ENCODE measurements at places on chromosomes 4 and X.

DNA sequence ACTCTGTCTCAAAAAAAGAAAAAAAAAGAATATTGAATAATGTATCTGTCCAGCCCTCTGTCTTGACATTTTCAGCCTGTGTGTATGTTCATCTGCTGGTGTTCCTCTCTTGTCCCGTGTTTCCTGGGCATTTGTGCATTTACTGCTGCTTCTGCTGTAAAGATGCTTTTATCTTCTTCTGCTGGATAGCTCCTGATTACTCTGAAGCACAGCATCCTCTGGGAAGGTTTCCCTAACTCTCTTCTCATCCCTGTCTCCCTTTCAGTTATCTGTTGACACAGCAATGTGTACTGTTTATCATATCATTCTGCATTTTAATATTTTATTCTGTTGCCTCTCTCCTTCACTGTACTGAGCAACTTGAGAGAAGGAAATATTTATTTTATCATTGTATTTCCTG lies 74.2 kb upstream of the HPGD start:
- no peak for DNase-seq

DNA sequence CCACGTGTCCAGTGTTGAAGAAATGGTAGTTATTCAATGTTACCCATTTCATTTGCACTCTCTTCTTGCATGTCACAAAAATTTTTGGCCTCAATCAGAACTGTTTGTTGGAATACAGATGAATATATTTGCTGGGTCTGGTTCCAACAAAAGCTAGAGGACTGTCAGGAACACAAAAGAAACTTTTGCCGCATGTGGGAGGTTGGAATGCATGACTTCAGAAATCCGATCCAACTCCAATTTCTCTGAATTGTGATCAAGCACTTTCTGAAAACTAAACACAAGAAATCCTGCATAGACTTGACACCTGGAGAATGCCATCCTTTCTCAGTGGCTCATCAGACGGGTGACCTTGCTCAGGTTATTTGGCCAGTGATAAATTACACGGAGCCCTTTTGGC lies 15.4 kb downstream of the SETD7 start:
- DNase-seq: no peak

- no peak for DNase-seq
Observed at GRCh38 chrX:6053141-6053540, 175.5 kb downstream of the NLGN4X start.

DNA sequence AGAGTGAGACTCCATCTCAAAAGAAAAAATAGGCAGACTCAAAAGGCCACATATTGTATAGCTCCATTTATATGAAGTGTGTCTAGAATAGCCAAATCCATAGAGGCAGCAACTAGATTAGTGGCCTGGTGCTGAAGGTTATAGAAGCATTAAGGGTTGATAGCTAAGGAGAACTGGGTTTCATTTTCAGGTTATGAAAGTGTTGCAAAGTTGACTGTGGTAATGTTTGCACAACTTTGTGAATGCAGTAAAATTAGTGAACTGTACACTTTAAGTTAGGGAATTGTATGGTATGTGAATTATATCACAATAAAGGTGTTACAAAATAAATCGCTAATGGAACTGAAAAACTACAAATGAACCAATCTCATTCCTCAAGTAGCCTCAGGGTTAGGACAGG lies 28.3 kb downstream of the TXLNG start:
- no peak for DNase-seq

GRCh38 chrX:151346931-151347543 lies 50.0 kb upstream of the VMA21 start:
- DNase-seq: peak; percentile 83

DNA sequence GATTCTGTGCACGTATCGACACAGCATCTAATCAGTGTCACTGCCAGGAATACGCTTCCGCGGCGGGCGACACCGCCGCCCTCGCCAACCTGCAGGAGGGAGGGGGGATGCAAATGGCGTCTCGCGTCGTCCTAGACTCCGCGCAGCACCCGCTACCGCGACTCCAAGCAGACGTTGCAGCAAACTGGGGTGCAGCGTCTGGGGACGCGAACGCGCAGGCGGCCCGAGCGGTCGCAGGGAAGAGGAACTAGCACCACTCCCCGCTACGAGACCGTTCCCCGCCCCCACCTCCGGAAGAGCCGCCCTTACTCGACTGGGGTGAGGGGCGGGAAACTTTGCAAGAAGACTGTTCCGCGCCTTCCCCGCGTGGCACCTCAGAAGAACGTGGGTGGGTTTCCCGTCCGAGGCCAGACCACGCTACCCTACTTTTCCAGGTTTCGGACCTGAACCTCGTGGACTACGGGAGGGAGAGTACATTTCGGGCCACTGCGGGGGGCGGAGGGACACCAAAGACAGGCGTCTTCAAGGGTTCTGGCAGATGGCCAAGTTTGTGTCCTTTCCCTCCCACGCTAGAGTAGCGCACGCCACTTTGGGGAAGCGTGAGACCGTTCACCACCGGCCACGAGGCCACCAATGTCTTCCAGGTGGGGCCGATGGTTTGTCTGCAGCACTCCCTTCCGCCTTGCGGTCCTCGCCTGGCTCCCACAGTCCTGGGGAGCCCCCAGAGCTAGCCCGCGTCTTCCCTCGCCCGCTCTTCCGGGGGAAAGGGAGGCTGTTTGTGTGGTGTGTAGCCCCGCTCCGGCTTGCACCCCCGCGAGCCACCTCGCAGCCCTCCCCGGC lies 78.0 kb upstream of the BCOR start:
- peak; percentile 78 for DNase-seq

- DNase-seq: peak; percentile 11
Observed at GRCh38 chrX:153320555-153321184, 897 bp downstream of the PNMA6F start.

DNA sequence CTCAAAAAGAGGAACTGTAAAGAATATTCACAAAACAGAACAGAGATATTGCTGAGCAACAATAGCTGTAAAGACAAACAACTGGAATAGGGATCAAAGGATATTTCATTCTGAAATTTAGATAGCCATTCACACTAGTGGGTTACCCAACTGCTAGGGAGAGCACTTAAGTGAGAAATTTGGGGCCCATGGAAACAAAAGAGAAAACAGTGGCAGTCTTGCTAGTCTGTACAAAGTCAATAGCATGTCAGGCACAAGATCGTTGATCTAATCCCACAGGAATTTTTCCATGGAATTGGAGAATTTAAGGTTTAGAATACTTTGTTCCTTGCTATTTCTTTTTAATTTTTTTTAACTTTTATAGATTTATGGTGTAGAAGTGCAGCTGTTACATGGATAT lies 467.0 kb downstream of the PCDH18 start:
- DNase-seq: no peak

DNA sequence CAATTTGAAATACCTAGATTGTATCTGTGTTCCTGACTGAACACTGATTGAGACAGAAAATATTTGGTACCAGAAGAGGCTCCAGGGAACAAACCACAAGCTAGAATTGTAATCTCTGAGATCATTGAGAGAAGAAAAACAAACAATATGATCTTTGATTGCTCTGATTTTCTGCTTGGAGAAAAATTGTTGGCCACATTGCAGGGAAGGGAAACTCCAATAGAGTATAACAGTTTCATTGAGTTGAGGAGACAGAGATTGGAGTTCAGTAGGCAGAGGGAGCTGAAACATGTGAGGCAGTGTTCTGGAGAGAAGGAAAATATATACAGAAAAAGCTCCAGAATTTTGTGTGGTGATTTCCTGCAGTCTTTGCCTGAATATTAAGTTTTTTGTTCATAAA lies 158.2 kb downstream of the C4orf33 start:
- DNase-seq: no peak

GRCh38 chr4:131091896-131092295 lies 1995.9 kb downstream of the C4orf33 start:
- DNase-seq: no peak

DNA sequence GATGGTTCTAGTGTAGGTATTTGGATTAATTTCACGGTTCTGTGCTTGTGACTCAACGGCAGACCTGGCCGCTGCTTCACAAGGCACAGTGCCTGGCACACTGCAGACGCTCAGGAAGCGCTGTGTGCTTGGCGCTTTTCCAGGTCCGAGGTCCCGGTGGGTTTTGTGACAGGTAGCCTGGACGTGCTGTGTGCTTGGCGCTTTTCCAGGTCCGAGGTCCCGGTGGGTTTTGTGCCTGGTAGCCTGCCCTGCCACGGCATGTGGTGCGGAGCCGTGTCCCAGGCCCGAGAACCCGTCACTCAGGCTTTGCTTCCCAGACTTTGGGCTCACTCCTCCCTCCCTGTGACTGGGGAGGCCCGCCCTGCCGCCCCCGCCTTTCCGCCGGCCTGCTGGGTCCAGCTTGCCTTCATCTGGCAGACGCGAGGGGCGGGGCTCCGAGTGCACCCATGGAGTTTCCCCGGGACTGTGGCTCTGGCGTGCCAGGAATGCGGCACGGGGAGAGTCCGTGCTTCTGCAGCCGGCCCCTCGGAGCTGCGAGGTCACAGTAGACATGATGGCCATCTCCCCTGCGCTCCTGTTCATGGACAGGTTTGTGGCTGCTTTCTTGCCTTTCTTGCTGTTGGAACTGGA lies 44.2 kb downstream of the TBC1D14 start:
- peak; percentile 88 for DNase-seq

- peak; percentile 33 for DNase-seq
Observed at GRCh38 chrX:107849747-107850421, 24.2 kb downstream of the MID2 start.

GRCh38 chrX:97524997-97525396 lies 641.3 kb downstream of the RPA4 start:
- DNase-seq: peak; percentile 7

GRCh38 chr4:106092361-106093040 lies 197.2 kb downstream of the NPNT start:
- no peak for DNase-seq

DNA sequence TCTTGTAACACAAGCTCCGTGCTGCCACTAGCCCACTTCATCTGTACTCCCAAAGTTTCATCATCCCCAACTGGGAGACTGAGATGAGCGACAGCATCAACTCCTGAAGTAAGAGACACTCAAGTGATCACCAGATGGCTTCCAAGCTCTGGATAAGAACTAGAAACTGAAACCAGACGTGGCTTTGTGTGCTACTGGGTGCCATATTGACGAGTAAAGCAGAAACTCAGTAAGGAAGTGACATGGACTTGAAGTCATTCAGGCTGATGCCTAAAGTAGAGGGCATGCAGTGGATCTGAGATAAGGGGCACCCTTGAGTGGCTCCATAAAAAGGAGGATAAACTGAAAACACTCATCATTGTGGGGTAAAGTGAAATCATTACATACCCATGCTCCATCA lies 72.4 kb downstream of the PCYT1B start:
- no peak for DNase-seq

DNA sequence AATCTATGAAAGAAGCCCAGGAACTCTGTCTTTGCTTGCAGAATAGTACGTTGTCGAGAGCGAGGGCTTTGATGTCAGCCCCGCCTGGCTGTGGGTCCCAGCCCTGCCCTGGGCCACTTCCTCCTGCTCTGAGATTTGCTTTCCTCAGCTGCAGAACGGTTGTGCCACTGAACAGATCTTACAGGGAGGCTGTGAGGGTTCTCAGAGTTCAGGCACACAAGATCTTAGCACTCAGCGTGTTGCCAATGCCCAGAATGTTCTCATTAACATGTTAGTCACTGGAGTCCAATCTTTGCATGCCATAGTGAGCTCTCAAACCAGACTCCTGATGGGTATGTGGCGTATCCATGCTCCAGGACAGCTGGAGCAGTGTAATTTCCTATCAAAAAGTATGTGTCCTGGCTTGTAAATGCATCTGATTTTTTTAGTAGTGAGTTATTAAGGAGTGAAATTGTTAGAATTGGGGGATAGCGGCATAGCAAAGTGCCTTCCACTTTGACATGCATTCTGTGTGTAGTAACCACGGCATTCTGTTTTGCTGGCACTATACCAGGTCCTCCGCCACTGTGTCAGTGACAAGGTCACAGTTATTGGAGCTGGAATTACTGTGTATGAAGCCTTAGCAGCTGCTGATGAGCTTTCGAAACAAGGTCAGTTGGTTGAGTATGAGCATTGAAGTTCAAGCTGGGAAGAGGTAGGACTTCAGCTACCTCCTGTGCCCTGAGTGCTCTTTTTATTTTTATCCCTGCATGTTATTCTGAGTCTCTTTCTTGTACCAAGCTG lies 31.6 kb downstream of the TKTL1 start:
- DNase-seq: no peak

DNA sequence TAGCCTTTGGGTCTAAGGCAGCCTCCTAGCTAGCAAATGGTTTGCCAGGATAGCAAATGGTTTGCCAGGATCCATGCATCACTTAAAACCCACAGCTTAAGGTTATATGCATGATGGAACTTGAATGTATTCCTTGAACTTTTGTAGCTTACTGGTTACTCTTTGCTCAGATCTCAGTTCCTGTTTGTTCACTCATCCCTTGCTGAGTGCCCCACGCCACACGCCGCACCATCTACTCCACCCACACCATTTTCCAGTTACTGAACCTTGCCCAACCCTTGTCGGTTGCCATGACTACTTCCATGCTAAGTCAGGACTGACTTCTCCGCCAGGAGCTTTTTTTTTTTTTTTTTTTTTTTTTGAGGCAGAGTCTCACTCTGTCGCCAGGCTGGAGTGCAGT lies 29.5 kb upstream of the XIAP start:
- no peak for DNase-seq

DNA sequence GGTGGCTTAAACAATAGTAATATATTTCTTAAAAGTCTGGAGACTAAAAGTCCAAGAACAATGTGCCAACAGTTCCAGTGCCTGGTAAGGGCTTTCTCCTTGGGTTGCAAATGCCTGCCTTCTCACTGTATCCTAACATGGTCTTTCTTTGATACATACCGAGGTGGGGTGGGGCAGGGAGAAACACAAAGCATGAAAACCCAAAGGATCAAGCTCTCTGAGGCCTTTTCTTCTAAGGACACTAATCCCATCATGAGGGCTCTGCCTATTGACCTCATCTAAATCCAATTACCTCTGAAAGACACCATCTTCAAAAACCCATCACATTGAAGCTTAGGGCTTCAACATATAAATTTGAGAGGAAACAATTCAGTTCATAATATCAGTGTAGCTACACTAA lies 311.3 kb downstream of the GRID2 start:
- peak; percentile 21 for DNase-seq

GRCh38 chrX:25028726-25029125 lies 13.0 kb upstream of the ARX start:
- no peak for DNase-seq

DNA sequence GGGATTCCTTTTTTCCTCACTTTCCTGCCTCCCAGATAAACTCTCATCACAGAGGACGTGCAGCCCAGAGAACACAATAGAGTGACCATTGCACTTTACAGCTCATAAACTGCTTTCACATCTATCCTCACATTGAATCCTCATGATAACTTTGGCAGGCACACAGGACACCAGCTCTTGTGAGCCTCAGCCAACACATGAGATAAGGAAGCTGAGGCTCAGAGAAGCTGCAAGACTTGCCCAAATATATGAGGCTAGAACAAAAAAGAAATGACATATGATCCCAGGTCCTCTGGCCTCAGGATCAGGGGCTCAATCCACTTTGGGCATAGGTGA lies 85.0 kb upstream of the CPEB2 start:
- DNase-seq: no peak

DNA sequence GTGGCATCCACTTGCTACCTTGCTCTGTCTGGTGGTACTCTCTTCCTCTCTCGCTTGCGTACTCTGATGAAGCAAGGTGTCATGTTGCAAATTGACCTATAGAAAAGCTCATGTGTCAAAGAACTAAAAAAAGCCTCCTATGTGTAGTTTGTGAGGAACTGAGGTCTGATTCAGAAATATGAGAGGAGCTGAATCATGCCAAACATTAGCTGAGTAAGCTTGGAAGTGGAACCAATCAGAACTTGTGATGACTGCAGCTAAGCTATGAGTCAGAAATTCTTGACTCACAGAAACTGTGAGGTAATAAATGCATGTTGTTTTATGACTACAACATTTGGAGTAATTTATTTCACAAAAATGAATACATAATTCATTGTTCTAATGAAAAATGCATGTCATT lies 2138.8 kb downstream of the PCDH7 start:
- DNase-seq: no peak

- DNase-seq: no peak
Observed at GRCh38 chrX:115493015-115493414, 68.0 kb upstream of the PLS3 start.
